ENCODE measurements at places on chromosomes 1 and 21.

DNA sequence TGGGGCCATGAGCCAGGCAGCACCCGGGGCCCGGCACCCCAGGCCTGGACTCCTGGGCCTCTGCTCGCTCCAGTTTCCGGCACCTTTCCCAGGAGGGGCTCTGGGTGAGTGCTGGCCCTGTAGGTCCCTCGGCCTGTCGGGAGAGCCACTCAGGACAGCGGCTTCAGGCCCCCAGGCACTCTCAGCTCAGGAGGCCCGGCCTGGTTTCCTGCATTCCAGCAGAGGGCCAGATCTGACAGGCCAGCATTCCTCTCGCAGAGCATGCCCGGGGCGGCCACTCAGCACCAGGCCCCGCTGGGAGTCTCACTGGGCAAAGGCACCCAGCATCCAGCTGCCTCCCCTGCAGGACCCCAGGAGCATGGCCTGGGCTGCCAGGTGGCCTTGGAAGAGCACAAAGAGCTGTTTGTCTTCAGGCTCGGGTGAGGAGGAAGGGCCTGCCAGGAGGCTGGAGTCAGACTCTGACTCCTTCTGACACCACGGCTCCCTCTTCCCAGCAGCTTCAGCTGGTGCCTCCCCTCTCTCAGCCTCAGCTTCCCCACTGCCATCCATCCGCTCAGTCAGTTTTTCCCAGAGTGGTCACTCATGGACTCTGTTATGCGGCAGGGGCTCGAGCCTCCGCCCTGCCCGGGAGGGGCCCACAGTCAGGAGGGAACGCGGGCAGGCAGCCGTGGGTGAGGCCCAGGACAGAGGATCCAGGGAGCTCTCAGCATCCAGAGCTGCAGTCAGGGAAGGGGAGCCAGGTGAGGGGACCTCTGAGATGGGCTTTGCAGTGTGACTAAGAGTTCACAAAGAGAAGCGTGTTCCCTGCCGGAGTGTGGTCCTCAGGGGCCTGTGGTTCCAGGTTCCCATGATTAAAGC, 51.7 kb downstream of the WNT9A start:
- DNase-seq: no peak

- no peak for DNase-seq
These were observed 46.5 kb upstream of the BEND5 start for GRCh38 chr1:48823168-48823567.

GRCh38 chr1:15188130-15188524, 34.6 kb downstream of the TMEM51 start:
- DNase-seq: no peak

DNA sequence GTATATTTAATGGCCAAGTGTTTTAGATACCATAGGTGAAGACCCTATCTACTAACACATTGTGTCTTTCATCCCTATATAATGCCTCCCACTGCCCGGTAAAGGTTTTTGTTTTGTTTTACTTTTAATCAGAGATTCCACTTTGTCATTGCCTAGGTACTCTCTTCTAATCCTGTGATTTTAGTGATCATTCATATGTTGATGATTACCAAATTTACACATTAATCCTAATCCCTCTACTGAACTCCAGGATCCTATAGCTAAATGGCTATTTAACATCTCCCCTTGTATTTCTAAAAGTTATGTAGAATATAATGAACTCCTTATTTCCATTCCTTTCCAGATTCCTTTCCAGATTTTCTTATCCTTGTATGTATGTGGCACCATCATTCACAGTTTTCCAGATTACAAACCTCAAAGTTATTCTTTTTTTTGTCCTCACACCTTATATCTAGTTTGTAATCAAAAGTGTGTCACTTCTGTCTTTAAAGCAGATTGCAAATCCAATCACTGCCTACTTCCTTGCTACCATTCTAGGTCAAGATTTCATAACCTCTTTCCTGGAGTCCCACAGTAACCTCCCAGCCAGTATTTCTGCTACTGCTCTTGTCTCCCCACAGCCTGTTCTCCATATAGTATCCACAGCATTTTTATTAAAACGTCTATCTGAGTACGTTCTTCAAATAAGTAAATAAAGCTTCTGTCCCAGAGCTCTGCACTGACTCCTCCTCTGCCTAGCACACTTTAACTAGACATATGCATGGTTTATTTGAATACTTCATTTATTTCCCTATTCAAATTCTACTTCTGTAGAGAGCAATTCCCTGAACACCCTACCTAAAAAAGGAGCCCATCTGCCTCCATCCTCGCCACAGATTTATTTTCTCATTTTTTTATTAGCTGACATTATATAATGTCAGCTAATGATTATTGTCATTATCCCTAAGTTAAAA, 157.8 kb downstream of the KCNT2 start:
- DNase-seq: no peak

DNA sequence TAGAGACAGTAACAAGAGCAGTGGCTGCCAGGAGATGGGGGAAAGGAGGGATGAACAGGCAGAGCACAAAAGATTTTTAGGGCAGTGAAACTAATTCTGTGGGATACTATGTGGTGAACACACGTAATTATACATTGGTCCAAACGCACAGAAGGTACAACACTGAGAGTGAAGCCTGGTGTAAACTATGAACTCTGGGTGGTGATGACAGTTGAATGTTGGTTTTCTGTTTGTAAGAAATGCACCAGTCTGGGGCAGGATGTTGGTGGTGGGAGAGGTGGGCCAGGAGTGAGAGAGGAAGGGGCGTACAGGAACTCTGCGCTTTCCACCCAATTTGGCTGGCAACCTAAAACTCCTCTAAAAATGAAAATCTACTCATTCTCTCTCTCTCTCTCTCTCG, 50.2 kb upstream of the TIAM1 start:
- DNase-seq: no peak

DNA sequence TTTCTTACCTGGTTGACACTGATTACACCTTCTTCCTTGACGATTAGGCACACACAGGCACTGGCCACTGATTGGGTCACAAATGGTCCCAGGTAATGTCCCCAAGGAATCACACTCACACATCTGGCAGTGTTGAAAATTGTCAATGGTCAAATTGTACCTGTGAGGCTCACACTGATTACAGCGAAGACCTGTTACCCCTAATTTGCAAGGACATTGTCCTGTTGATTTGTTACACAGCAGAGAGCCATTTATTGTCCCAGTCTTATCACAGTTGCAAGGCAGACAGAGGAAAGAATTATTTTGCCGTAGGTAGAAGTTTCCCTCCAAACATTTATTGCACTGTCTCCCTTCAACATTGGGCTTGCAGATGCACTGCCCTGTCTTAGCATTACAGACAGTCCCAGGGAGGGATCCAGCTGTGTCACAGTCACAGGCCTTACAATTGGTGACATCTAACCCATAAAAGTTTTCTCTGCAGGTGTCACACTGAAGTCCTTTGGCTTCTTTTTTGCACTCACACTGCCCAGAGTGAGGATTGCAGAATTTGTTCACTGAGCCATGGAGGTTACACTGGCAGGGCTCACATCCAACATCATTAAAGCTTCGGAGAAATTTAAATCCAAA, 176.6 kb downstream of the USH2A start:
- no peak for DNase-seq

DNA sequence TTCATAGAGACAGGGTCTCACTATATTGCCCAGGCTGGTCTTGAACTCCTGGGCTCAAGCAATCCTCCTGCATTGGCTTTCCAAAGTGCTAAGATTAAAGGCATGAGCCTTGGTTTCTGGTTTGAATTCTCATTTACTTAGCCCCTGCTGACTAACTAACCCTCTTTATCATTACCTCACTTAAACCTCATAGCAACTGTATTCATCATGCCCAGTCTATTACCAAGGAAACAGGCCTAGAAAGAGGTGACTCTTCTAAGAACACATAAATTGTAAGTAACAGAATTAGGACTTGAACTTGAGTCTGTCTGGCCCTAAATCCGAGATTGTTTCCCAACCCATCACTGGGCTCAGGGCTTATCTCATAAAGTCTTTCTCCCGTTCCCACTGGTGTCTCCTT, 44.2 kb downstream of the TMEM53 start:
- no peak for DNase-seq

DNA sequence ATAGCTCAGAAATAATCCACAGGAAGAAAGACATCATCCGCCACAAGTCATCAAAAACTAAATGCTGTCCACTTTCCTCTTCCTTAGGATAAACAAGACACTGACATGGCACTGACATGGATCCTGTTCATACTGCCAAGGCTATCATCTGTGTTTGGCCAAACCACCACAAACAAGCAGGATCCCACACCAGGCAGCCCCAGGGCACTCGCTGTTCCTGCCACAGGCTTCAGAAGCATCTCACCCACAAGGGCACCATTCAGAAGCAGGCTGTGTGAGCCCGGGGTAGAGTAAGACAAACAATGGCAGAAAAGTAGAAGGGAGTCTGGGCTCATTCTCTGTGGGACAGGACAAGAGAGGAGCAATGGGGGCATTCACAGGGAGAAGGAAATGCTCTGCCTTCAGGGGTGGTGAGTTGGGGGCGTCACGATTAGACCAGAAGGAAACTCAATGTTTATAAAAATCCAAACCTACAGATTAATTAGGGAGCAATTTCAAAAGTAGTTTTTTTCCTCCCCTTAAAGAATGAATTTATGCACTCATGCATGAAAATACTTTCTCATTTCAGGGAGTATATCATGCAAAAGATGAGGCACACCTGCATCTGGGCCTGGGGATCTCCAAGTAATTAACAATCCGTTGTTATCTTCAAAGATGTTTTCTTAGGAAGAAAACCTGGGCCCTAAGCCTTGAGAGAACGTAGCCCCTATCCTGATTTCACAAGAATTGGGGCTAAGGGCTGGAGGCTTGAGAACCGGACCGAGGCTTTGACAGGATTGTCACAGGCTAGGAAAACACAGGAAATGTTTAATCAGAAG, 43.3 kb upstream of the ATP1A1 start:
- DNase-seq: peak; percentile 52

DNA sequence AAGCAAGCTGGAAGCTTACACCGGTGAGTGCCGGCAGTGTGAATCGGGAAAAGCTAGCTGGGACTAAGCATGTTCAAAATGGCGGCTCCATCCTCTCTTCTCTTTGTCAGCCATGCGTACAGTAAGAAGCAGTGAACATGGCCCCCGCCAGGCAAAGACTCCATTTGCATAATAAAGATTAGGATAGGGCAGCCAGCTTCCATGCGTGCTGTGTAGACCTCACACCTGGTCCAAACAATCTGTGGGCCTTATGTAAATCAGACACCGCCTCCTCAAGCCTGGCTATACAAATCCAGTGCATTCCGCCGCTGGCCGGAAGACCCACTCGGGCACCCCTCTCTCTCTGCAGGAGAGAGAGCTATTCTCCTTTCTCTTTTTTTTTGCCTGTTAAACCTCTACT, 150.3 kb downstream of the TIAM1 start:
- no peak for DNase-seq

- no peak for DNase-seq
These were observed 206.2 kb downstream of the SMYD3 start for GRCh38 chr1:246300626-246301549.

- no peak for DNase-seq
These were observed 13.3 kb downstream of the KIF26B start for GRCh38 chr1:245168086-245168485.

- DNase-seq: no peak
These were observed 122.7 kb downstream of the HMGB4 start for GRCh38 chr1:33986390-33987095.

DNA sequence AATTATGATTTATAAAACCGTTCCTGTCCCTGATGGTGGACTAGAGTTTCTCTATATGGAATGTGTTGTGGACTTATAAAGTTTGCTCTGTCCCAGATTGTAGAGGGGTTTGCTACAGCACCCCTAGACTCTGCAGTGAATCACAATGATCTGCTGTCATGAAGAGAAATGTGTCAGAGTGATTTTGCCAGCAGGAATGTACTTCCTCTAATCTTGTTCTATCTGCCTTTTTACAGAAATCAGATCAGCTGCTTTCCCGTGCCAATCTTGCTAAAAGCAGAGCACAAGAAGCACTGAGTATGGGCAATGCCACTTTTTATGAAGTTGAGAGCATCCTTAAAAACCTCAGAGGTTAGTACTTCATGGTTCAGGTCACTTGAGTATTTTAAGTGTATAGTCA, 52.0 kb downstream of the LAMC2 start:
- DNase-seq: no peak

DNA sequence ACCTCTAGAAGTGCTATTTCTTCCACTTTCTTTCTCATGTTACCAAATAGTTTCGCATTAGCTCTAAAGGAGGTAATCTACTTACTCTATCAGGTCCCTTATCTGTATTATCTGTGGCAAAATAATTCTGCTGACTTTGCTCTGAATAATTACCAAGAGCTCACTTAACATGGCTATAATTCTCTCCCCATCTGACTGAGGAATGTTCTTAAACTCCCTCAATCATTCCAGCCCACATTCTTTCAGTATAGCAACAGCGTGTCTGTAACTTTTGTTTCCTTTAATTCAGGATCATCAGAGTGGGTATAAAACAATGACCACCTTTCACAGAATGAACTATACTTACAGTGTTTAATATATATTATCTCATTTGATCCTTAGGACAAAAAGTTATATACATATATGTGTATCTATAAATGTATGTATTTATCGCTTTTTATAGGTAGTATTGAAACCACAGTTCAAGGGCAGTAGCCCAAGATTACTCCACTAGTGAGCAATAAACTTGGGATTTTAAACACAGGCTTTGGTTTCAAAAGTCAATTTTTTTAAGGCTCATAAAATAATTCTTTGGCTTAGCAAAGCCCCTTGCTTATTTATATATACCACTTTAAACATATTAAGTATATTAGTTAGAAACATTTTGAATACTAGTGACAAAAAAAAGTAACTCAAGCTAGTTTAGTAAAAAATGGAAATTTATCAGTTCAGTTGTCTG, 36.1 kb upstream of the ST6GALNAC3 start:
- DNase-seq: no peak

DNA sequence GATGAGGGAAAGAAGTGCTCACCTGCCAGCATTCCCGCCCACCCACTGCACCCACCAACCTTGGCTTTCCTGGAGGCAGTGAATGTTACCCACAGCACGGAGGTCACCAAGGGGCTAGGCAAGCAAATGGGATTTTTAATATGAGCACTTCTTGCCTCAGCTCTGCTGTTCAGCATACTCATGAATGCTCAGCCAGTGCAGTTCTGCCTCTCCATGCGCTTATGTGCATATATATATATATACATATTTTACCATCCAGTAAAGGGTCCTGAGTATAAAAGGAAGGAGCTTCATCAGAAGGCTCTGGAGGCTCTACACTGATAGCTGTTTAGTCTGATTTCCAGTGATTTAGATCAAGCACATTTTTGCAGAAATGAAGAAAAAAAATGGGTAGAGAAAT, 366.9 kb downstream of the SIPA1L2 start:
- DNase-seq: no peak

Data from nucleus accumbens (tissue), 56 donors.